Uterus (tissue), 4 donors: ENCODE measurements at places on chromosomes 6 and 20.

DNA sequence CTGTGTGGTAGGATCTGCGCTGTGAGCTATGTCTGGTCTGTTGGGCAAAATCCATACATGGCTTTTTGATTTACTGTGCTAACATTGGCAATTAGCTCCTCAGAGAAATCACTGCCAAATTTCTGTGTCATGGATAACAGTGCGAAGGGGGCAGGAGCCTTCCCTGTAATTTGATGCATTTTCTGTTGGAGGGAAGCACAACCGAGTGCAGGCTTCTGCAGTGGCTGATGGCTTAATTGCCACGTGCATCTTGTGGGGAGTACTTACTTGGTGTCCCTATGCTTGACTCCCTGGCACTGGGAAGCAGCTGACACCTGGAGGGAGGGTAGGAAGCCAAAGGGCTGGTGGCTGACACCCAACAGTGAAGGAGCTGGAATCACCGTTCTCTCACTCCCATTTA lies 99.3 kb upstream of the PROKR2 start:
- no peak for DNase-seq

DNA sequence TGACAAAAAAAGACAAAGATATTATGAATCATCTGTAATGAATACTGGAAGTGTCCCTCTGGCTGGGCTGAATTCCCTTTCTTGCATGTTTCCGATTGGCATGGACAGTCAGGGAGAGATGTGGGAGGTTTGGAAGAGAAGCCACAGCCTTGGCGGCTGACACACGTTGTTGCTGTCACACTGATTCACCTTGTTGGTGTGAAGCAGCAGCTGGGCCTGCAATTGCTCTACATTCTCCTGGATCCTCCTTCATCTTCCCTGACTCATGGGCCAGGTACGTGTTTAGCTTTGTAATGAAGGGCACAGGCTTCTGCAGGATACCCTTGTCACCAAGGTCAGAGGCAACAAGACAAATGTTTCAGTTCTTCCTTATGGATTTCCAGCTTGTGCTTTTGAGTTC lies 13.4 kb upstream of the SMIM8 start:
- no peak for DNase-seq

DNA sequence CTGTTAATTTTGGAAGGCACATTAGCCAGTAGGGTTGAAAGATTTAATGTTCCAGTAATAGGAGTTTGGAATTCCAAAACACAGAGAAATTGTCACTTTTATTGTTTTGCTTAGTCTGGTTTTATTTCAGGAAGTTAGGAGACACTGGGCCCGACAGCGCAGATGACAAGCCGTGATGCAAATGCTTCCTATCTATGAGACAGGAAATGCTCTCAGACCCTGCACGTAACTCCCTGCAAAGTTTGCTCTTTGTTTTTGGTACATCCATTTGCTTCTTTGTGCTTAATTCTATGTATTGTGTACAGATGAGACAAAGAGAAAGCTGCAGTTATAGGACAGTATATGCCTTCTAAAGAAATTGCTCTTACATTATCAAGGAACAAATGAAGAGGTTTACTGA lies 201.6 kb upstream of the SGK1 start:
- peak; percentile 22 for DNase-seq

- no peak for DNase-seq
Measured at GRCh38 chr20:7327810-7328209, 560.3 kb downstream of the BMP2 start.

GRCh38 chr6:29564875-29565274 lies 5.3 kb upstream of the UBD start:
- DNase-seq: no peak

DNA sequence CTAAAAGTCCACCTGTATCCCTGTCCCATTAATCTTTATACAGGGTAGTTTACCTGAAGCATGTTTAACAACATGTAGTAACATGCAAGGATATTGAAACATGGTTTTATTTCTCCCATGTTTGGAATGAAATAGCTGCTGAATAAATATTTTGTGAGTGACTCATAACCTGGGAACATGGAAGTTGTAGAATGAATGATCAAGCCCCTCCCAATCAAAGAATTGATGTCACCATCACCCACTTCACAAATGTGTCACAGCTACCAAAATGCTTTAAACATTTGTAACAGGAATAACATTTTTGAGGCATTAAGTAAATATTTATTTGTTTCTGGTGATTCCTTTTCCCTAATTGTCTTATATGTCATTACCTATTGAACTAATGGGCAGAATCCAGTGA lies 58.9 kb upstream of the TNFAIP3 start:
- no peak for DNase-seq

- no peak for DNase-seq
Measured at GRCh38 chr6:149660028-149660427, 11.5 kb upstream of the KATNA1 start.
